ENCODE measurements at places on chromosomes 1 and 21.

- no peak overlapping the region for H3K4me3 ChIP-seq
- no peak for DNase-seq
- H3K27ac ChIP-seq = no peak overlapping the region
- no peaks in the 10 kb centered on the region for H3K27me3 ChIP-seq
- no peaks in the 10 kb centered on the region for H3K36me3 ChIP-seq
- peaks cover 7% of the 10 kb centered on the region for H3K4me1 ChIP-seq
These were observed 4.5 kb upstream of the LAX1 start for GRCh38 chr1:203760506-203760905.

DNA sequence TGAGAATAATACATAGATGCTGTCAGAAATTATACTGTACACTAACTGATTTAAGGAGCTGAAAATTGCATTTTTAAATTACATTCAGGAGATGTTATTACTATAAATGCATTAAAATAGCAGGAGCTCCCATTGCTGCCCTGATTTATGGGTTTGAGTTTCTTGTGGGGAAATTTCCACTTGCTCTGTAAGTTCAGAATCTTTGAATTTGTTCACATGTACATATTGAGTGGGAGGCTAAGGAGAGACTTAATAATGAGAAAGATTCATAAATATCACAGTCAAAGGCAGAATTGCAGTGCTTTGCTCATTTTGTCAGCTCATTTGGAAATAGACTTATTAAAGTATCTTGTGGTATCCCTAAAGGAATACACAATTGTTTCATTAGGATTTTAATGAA, 170.3 kb downstream of the OLFM3 start:
- H3K36me3 ChIP-seq = no peaks in the 10 kb centered on the region
- no peak overlapping the region for H3K4me3 ChIP-seq
- no peaks in the 10 kb centered on the region for H3K4me1 ChIP-seq
- H3K27ac ChIP-seq = no peak overlapping the region

GRCh38 chr1:56446531-56447098, 132.7 kb downstream of the PLPP3 start:
- no peak overlapping the region for H3K4me3 ChIP-seq
- no peak overlapping the region for H3K27ac ChIP-seq
- H3K36me3 ChIP-seq = no peaks in the 10 kb centered on the region
- no peak for DNase-seq
- H3K27me3 ChIP-seq = no peaks in the 10 kb centered on the region
- peaks cover 15% of the 10 kb centered on the region for H3K4me1 ChIP-seq

DNA sequence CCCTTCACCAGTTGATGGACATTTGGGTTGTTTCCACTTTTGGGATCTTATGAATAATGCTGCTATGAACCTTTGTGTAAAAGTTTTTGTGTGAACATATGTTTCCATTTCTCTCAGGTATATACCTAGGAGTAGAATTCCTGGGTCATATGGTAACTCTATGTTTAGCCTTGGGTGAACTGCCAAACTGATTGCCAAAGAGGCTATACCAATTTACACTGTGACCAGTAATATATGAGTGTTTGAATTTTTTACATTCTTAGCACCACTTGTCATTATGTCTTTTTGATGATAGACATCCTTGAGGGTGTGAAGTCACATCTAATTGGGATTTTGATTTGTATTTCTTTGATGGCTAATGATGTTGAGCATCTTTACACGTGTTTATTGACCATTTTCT, 290.1 kb downstream of the DUSP10 start:
- no peak overlapping the region for H3K4me3 ChIP-seq
- H3K36me3 ChIP-seq = no peaks in the 10 kb centered on the region
- DNase-seq = peak; percentile 35
- no peaks in the 10 kb centered on the region for H3K4me1 ChIP-seq
- H3K27ac ChIP-seq = no peak overlapping the region

DNA sequence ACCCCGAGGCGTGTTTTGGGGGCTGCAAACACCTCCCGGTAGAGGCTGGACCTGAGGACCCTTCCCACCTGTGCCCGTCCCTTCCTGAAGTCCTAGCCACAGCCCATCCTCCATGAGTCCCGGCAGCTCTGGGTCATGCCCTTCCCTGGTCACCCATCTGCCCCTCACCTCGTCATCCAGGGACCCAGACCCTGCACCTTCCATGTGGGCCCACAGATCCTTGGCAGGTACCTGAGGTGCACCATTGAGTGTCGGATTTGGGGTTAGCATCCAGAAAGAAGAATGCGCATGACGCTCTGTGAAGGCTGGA, 6.8 kb downstream of the RNF187 start:
- no peak overlapping the region for H3K27ac ChIP-seq
- no peak for DNase-seq

DNA sequence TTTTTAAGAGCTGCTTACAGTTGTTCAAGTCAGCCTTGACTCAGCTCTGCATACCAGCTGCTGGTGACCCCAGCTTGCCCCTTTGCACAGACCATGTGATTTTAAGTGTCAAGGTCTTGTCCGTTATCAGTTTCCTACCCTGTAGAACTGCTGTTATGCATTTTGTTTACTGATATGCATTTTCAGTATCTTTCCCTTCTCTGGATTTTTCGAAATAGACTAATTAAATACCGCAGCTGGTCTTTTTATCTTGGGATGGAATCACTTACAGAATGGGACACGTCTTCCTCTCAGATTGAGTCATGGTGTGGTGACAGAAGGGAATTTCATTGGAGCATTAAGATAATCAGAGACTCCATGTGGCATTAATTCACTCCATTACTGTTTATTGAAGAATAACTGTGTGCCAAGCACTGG, 145.6 kb downstream of the FMN2 start:
- H3K27me3 ChIP-seq = no peaks in the 10 kb centered on the region
- no peak for DNase-seq
- no peak overlapping the region for H3K4me3 ChIP-seq
- H3K4me1 ChIP-seq = no peaks in the 10 kb centered on the region

- H3K36me3 ChIP-seq = no peaks in the 10 kb centered on the region
- no peak overlapping the region for H3K4me3 ChIP-seq
- H3K4me1 ChIP-seq = no peaks in the 10 kb centered on the region
- no peaks in the 10 kb centered on the region for H3K27me3 ChIP-seq
- H3K27ac ChIP-seq = no peak overlapping the region
These were observed 96.5 kb downstream of the DAB1 start for GRCh38 chr1:57327336-57327735.

DNA sequence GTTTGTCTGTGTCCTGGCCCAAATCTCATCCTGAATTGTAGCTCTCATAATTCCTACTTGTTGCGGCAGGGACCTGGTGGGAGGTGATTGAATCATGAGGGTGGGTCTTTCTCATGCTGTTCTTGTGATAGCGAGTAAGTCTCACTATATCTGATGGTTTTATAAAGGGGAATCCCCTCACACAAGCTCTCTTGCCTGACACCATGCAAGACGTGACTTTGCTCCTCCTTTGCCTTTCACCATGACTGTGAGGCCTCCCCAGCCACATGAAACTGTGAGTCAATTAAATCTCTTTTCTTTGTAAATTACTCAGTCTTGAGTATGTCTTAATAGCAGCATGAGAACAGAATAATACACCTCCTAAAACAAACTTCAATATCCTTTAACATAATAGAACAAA, 1065.6 kb downstream of the PLA2G4A start:
- no peak for DNase-seq
- H3K27ac ChIP-seq = no peak overlapping the region
- H3K36me3 ChIP-seq = no peaks in the 10 kb centered on the region
- H3K27me3 ChIP-seq = no peaks in the 10 kb centered on the region

DNA sequence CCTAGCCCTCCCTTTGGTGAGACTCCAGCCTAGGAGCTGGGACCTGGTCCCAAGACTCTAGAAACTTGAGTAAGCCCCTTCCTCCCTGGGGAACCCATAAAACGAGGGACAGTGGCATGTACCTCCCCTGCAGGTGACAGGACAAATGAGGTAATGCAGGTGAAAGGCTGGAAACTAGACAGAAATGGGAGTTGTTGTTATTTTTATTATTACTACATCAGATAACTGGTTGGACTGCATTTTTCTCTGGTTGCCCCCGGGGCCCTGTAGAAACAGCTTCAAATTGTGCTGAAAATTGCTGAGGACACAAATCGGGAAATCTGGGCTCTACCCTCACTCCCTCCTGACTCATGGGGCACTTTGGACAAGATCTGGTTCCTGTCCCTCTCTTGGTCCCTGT, 132.3 kb upstream of the WNT4 start:
- no peak overlapping the region for H3K4me3 ChIP-seq
- peak overlapping the region; percentile 90 for H3K27ac ChIP-seq
- no peaks in the 10 kb centered on the region for H3K36me3 ChIP-seq
- H3K27me3 ChIP-seq = no peaks in the 10 kb centered on the region

DNA sequence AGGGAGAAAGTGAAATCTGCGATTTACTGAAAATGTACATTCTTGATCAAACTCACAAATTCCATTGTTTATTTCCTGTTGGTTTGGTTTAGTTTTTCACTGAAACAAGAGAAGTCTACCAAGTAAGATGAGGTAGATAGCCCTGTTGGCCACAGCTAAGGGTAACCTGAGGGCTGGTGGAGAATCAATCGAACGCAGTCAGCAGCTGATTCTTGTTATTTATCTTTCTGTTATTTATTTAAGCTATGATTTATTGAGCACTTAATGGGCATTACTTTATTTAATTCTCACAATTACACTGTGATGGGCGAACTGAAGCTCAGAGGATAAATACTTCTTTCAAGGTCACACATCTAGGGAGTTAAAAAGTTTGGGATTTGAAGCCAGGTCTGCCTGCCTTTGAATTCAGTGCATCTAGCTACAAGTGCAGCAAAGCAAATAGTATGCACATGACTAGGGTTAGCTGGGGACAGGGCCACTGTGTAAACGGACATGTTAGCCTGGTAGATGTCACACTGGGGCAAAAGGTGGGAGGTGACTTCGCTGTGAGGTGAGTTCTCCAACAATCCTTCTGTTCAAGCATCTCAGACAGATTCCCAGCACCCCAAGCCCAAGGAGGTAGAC, 106.5 kb upstream of the GADD45A start:
- no peaks in the 10 kb centered on the region for H3K27me3 ChIP-seq
- DNase-seq = no peak
- peaks cover 29% of the 10 kb centered on the region for H3K4me1 ChIP-seq
- H3K36me3 ChIP-seq = no peaks in the 10 kb centered on the region
- H3K4me3 ChIP-seq = no peak overlapping the region

GRCh38 chr21:32698971-32699693, 28.7 kb downstream of the SYNJ1 start:
- H3K27me3 ChIP-seq = no peaks in the 10 kb centered on the region
- no peak overlapping the region for H3K4me3 ChIP-seq
- H3K4me1 ChIP-seq = peaks cover 9% of the 10 kb centered on the region
- H3K36me3 ChIP-seq = no peaks in the 10 kb centered on the region
- no peak overlapping the region for H3K27ac ChIP-seq

- H3K4me3 ChIP-seq = no peak overlapping the region
- H3K27ac ChIP-seq = no peak overlapping the region
- DNase-seq = no peak
- H3K27me3 ChIP-seq = no peaks in the 10 kb centered on the region
These were observed 41.7 kb upstream of the RXRG start for GRCh38 chr1:165486663-165487062.

DNA sequence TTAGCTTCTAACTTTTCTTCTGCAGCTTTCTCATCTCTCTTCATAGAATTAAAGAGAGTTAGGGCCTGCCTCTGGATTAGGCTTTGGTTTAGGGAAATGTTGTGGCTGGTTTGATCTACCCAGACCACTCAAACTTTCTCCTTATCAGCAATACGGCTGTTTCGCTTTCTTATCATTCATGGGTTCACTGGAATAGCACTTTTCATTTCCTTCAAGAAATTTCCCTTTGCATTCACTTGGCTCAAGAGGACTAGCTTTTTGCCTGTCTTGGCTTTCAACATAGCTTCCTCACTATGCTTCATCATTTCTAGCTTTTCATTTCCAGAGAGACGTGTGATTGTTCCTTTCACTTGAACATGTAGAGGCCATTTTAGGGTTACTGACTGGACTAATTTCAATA, 59.6 kb downstream of the AKT3 start:
- H3K27ac ChIP-seq = no peak overlapping the region
- DNase-seq = no peak
- H3K27me3 ChIP-seq = no peaks in the 10 kb centered on the region
- H3K4me1 ChIP-seq = peaks cover 3% of the 10 kb centered on the region
- H3K4me3 ChIP-seq = no peak overlapping the region

GRCh38 chr1:171807556-171807955, 26.1 kb downstream of the METTL13 start:
- H3K4me1 ChIP-seq = no peaks in the 10 kb centered on the region
- DNase-seq = no peak
- H3K27me3 ChIP-seq = no peaks in the 10 kb centered on the region

DNA sequence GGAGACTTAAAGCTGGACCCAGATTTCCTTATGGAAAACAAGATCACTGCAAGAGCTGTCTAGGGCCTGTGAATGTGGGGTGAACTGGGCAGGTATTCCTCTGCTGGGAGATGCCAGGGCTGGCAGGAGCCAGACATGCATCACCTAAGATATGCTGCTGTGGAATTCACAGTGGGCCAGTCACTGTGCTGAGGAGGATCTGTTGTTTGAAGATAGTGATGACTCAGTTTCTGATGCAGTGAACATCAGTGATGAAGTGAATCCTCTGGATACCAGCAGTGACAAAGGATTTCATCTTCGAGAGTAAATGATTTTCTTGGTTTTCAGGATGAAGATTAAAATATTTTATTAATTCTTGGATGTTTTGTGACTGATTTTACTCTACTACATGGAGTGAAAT, 29.9 kb upstream of the CAMSAP2 start:
- H3K27me3 ChIP-seq = no peaks in the 10 kb centered on the region
- H3K27ac ChIP-seq = no peak overlapping the region
- H3K4me3 ChIP-seq = no peak overlapping the region
- no peaks in the 10 kb centered on the region for H3K36me3 ChIP-seq
- peaks cover 3% of the 10 kb centered on the region for H3K4me1 ChIP-seq

All from trophoblast cell (in vitro differentiated cells and primary cell).